Renal pelvis (tissue), 12 donors: ENCODE measurements at places on chromosomes 4 and X. TPM values are rescaled to one million over a fixed set of nuclear protein-coding genes. Genes with fewer than 3 reads are reported as not detected.

DNA sequence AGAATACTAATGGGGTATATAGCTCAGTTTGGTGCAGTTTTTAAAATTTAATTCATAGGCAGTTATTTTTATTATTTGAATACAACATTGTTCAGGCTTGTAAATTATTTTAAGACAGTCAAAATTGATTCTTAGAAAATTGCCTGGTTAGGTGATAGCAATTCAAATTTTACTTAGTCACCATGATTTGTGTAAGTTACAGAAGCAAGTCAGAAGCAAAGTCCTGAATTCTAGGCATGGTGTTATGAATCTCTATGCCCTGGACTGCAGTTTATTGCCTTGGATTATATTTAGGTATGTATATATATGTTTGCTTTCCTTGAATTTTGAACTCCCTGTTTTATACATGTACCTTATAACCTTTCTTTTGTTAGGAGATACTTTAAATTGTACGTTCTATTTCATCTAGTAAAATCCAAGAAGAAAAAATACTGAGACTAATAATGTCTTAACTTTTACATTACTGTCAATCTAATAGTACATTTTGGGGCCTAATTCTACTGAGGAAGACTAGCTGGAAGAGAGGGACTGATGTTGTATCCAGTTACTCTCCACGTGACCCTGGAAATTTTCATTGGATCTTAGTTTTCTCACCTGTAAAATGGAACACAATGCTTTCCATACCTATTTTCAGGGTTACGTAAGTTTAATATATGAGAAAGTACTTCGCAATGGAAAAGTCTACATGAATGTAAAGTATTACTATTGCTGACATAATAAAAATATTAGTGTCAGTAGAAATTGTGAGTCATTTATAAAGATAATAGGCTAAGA, 25.1 kb downstream of the RAPGEF2 start:
- DNase-seq, result no peak

Gene FGF13
- 24.7 TPM for polyA plus RNA-seq

Gene RNF128
- 12.0 TPM for polyA plus RNA-seq

Gene F8A2
- polyA plus RNA-seq, result not detected

DNA sequence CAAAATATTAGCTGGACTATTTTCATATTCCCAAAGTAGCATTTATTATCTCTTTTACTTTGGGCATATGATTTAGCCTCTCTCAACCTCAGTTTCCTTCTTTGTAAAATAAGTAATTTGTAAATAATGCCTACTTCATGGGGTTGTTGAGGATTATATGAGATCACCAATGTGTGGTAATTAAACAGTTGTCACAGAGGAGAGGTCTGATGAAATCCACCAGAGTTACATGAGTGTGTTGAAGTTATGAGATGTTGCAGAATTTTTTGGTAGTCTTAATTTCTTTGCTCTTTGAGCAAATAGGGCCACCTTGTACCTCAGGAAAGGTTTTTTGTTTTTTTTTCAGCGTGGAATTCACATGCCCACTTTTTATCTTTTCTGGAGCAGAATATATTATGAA, 1.4 kb downstream of the COX7B start:
- no peak for DNase-seq

DNA sequence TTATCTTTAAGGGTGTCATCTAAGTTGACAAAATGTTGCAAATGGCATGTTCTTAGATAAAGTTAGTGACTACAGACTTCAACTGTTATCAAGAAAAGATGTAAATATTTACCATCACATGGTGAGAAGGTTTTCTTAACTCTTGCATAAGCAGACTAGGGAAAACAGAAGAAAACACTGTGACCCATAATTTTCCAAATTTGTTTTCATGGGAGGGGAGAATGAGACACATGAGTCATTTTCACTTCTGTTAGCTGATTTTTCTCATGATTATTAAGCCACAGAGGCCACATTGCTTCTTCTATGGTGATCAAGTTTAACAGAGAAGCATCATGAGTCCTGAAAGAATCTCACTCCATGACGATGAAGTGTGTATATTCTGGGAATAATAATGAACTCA, 30.2 kb upstream of the SYTL5 start:
- no peak for DNase-seq

DNA sequence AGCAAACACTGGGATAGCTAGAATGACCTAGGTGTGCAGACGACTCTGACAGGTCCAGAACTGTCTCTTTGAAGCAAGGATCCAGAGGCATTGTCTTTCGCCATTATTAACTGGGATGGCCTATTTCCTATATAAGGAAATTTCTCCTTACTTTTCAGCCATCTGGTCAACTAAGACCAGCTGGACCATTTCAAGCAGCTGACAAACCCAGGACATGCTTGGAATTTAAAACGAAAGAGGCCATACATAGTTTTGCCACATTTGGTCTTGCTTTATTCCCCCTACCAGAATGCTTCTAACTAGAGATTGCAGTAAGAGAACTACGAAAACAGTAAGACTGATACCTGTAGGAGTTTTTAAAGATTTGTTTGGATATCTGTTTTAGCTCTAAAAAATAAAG, 87.0 kb downstream of the GLRA2 start:
- DNase-seq, result peak; percentile 52

Gene PTTG2
- polyA plus RNA-seq, result not detected

DNA sequence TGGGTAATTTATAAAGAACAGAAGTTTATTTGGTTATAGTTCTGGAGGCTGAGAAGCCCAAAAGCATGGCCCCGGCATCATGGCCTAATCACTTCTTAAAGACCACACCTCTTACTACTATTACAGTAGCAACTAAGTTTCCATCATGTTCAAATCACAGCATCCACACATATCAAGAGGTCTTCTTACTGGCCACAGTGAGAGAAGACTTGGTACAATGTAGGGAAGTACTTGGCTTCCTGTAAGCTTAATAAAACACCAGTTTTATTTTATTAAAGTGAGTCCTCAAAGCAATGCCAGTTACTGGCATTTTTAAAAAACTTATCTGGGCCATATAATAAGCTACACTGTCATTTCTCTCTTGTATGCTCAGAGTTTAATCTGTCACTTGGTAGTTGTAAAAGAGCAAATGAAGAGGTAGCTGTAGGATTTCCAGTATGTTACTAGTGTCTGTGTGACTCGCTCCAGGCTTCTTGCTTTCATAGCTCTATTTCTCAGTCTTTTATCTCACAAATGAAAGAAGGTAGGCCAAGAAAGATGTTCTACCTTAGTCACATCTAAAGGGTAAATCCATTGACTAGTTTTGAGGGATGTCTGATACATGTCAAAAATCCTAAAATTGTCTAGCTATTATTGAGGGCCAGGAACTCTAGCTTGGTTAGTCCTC, 159.2 kb upstream of the CPEB2 start:
- DNase-seq, result no peak

Gene PNMA3
- polyA plus RNA-seq, result 29.4 TPM

Gene FANCB
- polyA plus RNA-seq, result 3.5 TPM
